Stimulated activated CD8-positive, alpha-beta memory T cell treated with anti-CD3 and anti-CD28 coated beads, Interleukin-2, amount 100 ng/mL, for 1 hour (primary cell): ENCODE measurements at places on chromosomes 16 and 17.

DNA sequence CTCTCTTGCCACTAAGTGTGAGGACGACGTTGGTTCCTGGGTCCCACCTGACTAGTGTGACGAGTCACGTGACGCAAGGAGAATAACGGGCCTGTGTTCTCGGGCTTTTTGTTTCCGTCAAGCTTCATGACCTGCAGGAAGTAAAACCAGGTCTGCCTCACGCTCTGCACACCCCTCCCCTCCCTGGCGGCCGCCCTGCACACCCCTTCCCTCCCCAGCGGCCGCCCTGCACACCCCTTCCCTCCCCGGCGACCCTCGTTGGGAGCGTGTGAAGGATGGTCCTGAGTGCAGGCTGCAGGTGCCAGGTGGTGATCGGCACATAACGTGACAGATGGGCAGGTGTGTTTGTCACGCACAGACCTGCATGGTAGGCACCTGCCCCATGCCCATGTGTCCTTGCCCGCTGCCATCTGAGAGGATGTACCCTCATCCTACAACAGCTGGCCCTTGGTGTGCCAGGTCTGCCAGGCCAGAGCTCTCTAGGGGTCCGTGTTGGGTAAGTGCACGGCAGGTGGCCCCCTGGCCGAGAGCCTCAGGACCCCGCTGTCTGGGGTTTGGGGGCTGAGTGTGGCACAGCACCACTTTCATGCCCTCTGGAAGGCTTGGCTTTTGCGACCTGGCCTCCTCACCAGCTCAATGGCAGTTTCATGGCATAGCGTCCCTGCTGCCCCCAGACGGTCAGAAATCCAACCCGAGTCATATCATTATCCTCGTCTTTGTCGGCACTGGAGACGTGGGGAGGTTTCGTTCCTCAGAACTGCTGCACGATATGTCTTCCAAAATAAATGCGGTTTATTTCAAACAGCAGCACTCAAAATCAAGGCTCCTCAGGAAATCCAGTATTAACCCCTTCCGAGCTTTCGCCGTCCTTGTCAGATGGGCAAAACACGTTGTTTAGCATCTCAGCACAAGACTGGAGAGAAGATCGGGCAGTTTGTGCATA, 191.8 kb upstream of the CHMP6 start:
- no peak for DNase-seq

DNA sequence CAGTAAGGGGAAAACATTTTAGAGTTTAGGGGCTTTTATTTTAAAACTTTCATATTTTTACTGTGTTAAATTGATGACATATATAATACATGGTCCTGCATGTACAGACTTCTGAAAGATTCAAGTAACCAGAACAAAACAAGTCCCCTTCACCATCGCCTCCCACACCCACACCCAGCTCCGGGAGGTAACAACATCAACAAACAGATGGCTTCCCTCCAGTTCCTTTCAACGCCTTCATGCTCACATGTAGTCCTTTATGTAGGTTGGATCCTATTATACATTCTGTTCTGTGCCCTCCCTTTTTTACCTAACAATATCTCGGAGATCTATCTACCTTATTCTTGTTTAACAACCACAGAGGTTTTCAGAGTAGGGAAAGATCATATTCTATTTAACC, 30.5 kb downstream of the GINS3 start:
- DNase-seq: no peak

DNA sequence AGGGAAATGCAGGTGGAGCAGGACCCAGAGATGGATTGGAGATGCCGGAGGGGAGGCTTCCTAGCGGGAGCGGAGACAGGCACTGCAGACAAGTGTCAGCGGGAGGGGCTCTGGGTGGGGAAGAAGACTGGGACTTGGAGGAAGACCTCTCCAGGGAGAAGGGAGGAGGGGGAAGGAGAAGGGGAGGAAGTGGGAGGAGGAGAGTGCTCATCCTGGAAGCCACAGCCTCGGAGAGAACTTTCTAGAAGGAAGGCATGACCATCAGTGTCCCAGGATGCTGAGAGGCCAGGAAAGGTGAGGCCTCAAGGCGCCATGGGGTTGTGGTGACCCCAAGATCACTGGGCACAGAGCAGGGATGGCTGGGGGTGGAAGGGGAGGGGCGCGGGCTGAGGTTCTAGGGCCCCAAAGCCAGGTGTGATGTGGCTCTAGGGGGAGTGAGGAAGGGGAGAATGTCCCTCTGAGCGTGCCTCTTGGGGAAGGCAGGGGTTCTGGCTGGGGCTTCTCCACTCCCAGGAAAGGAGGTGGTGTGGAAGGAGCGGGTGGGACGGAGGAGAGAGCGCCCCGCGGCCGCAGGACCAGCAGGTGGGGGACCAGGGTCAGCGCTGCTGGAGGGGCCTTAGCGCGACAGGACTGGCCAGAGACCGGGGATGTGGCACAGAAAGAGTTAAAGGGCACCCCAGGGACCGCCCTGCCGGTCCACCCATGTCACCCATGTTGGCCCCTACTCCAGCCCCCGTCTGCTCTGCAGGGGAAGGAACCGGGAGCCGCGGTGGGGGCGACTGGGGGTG, 900 bp upstream of the GCGR start:
- no peak for DNase-seq

DNA sequence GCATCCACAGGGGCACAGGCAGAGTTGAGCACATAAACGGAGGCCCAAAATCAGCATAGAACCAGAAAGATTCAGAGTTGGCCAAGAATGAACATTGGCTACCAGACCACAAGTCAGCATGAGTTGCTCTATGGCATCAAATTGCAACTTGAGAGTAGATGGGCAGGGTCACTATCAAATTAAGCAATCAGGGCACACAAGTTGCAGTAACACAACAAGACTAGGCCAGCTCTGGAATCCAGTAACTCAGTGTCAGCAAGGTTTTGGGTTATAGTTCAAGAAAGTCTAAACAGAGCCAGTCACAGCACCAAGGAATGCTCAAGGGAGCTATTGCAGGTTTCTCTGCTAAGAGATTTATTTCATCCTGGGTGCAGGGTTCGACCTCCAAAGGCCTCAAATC, 12.9 kb downstream of the G6PC1 start:
- no peak for DNase-seq

DNA sequence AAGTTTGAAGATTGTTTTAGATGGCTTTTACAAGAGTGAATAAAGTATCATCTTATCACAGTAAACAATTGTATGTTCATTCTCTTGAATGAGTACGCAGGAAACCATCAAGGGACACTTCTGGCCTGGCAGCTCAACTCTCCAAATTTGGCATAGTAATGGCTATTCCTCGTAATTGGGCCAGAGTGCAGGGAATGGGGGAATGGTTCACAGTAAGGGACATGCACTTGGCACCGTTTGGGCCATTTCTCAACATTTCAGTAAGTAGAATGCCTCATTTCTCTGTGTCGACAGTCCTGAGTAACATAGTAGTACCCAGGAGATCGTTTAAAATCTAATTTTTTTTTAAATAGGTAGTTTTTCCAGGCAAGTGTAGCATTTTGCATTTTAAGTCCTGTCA, 309.6 kb downstream of the KCNJ2 start:
- no peak for DNase-seq

GRCh38 chr17:30318155-30318554, 15.7 kb downstream of the TMIGD1 start:
- DNase-seq: no peak

DNA sequence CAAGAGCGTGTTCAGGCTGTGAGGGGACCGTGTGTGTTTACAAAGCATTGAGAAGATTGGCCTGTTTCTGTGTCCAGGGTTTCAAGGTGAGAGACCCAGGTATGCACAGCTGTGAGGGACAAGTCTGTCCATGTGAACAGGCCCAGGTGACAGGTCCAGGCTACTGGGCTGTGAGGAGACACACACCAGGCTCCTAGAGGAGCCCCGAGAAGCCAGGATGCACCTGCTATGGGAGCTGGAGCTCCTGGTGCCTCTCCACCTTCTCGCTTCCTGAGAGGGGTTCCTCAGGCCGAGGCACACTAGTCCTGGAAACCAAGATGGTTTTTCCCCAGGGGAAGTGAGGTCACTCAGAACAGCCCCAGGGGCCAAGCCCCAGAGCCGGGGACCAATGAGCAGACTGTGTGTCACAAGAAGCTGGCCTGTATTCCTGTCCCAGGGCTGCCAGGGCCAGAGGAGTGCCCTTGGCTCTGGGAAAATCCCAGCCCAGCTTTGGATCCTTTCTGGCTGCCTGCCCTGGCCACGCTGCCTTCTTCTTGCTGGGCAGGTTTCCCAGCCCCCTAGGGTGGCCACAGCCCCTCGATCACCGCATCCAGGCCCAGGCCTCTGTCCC, 153.4 kb upstream of the PLCG2 start:
- no peak for DNase-seq

- no peak for DNase-seq
Measured at GRCh38 chr16:53055541-53056391, 975 bp downstream of the CHD9 start.

DNA sequence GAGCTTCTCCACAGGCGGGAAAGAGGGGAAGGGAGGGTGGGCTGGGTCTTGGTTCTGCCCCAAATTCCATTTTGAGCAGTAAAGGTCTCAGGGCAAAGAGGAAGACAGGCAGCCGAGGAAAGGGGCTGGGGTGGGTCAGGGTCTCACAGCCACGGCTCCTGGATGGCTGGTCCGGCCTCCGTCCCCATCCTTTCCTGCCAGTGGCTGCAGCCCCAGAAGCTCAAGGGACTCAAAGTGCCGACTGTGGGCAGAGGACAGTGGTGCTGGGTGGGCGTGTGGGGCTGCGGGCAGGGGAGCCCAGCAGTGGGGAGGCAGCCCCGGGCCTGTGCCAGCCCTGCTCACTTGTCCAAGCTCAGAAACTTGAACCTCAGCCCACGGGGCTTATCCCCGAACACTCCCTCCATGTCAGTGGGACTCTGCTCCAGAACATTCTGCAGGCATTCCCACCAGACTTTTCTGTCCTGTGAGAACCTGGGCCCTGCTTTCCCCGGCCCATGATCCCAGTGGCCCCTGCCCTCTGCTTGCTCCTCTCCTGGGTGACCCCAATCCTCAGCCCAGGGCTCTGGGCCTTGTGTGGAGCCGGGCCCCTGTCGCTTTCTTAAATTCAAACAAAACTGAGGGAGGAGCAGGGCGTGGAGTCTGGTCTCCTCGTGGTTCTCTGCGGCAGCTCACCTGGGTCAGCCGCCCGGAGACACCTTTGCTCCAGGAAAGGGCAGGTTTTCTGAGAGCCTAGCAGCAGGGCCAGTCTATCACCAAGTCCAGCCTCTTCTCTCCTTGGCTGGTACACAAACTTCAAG, 117.8 kb upstream of the METRNL start:
- DNase-seq: no peak

DNA sequence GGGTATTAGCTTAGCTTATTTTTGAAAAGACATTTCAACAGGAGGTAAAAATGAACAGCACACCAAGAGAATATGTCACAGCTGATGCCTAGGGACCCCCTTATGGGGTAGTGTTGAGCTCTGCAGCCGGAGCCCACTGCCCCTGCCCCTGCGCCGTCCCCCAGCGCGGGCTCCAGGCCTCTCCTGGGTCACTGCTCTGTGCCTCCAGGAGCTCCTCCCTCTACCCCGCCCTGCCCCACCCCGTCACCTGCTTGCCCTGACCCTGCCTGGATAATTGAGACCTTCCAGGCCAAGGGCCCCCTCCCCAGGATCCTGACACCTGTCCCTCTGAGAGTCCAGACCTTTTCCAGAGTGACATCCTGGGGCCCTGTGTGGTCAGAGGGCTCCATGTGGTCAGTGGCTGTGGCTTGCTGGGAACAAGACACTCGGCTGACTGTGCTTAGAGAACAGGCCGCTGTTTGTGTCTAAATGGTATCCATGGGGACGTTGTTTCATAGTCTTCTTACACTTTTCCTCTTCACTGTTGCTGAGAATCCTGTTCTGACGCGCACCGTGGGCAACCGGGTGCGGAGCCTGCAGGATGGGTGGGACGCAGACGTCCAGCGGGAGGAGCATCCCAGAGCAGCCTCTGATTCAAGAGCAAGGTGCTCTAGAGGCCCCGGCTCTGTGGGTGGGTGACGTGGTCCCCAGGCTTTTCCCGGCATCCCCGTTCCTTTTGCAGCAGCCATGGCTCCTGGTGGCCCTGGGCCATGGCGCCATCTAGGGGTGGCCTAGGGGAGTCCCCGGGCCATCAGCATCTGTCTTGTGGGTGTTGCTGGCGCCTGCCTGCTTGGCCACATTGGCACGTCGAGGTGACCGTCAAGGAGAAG, 20.0 kb upstream of the WFIKKN1 start:
- DNase-seq: peak; percentile 23

DNA sequence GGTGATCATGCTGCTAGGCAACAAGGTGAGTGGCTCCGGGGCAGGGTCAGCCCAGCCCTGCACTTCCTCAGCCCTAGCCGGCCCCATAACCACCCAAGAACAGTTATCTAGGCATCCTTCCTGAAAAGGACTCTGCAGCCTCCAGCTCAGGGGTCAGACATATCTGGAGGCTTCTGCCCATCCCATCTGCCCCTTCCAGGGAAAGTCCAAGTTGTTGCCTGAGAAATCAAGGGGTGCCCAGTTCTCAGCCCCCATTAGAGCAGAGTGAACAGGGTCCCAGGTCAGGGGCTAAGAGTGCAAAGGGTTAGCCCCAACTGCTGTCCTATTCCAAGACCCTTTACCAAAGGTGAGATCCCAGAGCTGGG, 4.1 kb upstream of the NHERF1 start:
- no peak for DNase-seq

- no peak for DNase-seq
Measured at GRCh38 chr17:2068519-2069051, 13.7 kb downstream of the HIC1 start.
